ENCODE measurements at places on chromosomes 6 and 20.

DNA sequence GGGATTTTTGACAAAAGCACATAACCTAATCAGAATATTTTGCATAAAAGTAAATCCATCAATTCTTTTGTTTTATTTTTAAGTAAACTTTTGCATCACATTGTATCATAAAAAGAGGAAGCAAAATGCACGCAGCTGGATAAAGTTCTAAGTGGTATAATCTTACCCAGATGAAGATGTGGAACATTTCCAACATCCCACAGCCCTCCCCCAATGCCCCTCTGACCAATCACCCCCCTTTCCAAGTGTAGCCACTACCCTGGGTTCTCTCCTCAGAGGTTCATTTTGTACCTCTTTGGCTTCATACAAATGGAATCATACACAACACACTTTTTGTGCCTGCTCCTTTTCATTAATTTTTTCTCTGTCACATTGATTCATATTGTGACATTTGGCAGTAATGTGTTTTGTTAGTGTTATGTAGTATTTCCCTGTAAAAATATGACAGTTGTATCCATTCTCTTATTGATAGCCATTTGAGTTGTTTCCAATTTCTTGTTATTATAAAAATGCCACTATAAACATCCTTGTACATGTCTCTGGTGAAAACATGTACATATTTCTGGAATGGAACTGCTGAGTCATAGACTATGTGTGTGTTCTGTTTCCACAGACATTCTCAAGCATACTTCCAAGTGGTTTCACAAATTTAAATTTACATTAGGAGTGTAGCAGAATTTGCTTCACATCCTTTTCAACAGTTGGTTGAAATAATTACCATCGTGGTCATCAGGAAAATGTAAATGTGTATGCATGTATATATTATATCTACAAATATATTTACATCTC lies 92.9 kb upstream of the SYNDIG1 start:
- no peak for DNase-seq

GRCh38 chr6:37438930-37439329 lies 5.9 kb downstream of the CMTR1 start:
- no peak for DNase-seq

GRCh38 chr20:11651647-11652046 lies 266.0 kb upstream of the BTBD3 start:
- DNase-seq: no peak

- no peak for DNase-seq
Measured at GRCh38 chr6:22605736-22606135, 36.4 kb downstream of the HDGFL1 start.

DNA sequence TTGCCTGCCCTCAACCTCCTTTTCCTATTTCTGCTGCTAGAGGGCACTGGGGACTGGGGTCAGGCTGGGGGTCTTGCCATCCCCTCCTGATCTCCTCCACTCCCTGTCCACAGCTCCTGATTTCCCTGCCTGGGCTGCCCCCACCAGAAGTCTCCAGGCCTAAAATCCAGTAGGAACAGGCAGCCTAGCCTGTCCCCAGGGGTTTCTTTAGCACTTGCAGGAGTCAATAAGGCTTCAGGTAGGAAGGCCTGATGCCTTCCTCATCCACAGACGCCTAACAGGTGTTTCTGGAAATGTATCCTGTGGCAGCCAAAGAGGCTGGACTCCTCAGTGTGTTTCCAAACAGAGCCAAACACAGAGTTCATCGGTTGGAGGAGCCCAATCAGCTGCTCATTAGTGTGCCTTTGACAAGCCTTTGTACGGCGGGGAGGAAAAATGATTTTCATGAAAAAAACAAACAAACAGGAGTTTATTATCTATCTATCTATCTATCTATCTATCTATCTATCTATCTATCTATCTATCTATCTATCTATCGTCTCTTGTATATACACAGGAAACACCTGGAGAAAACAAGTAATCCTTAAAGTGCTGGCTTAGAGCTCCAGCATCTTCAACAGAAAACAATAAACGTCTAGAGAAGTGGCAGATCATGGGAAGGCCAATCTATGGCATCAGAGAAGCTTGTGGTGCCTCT lies 3.7 kb upstream of the RAET1E start:
- DNase-seq: no peak

DNA sequence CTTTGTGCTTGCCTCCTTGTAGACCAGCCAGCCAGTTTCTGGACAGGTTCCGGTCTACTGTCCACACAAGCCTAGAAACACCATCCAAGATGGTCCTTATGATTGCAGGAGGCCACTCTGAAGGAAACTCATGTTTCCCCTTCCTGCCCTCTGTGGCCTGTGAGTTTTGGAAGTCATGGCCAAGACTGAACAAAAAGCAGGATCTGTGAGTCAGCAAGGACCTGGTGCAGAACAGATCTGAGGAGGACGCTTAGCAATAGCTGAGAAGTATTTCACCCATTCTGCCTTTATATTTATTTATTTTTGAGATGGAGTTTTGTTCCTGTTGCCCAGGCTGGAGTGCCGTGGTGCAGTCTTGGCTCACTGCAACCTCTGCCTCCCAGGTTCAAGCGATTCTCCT lies 134.6 kb upstream of the EEF1E1 start:
- DNase-seq: no peak

GRCh38 chr6:54008589-54008988 lies 102.7 kb upstream of the MLIP start:
- DNase-seq: no peak

DNA sequence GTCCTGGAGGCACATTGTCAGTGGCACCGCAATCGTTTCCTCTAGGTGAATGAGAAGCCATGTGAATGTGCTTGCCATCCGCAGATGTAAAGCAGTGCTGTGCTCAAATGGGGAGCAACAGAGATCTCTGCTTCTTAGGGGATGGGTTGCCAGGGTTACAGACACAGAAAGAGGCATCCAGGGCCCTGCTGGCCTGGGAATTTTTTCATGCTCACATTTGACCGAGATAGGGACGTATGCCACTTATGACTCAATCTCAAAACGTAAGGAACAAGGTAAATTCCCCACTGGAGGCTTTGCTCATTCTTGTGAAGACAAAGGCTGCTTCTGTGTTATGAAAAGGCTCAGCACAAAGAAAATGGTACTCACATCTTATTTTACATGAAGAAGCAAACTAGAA lies 11.0 kb downstream of the C6orf118 start:
- no peak for DNase-seq

DNA sequence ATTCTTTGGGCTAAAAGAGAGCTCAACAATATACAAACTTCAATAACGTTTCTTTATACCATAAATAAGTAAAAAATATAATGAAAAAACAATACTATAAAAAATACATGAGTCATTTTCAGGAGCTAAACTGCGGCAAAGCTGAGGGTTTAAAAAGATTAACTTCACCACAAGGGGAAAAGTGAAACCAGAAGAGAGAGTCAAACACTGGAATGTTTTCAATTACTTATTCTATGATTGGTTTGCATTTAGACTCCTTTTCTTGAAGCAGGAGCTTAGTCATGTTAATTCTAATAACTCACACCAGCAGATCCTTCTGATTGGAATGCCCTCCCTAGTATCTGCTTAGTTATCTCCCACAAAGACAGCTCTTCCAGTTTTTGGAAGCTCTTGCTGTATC lies 627.3 kb downstream of the UTRN start:
- DNase-seq: no peak

Measured in esophagus squamous epithelium (tissue), 5 donors.